ENCODE measurements at places on chromosomes 3 and 15.

DNA sequence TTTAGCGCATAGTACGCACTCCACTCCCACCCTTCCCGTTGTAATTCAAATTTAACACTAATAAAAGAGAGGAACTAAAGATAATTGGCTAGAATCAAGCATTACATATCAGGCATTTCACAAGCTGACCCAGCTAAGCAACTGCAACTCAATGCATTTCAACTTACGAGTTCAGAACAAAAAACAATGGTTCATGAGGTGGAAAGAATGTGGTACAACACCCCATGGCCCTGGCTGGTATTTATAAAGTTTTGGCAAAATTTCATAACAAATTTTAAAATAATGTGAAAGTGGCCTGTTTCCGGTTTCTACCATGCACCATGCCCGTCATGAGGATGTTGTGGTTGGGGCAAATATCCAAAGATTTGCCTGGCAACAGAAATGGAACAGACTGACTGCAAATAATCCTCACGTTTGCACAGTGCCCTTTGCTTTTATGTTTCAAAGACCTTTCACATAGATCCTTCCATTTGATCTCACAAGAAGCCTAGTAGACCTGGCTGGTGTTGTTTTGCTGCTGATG, 455.3 kb upstream of the NR2F2 start:
- no peak for DNase-seq

DNA sequence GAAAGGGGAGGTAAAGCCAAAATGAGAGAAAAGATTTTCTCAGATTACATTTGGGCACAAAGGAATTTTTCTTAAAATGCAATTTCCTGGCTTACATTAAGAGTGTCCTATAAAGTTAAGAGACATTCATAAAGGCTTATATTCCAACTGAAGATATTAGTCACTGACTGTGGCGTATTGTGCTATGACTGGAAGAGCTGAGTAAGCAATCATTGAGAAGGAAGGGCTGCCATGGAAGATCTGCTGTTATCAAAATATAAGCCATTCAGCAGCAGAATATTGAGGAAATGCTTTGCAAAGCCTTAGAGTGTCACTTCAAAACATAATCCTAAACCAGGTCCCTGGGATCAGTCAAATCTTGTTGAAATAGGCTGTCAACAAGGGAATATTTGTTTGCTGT, 593.9 kb downstream of the TUSC7 start:
- no peak for DNase-seq

DNA sequence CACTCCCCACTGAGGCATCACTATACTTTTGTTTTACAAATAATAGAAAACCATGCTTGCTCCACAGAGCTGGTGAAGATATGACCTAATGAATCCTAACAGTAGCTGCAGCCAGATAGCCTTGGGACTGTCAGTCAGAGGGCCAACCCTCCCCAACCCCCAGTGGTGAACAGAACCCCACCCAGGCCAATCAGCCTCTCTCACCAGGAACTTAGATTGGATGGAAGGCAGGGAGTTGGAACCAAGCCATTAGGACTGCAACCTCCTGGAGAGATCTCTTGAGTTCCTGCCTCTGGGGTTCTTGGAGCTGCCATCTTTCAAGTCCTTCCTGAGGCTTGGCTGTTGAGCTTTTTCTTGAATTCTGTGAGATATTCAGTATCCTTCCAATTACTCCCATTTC, 3.0 kb upstream of the MRPS22 start:
- DNase-seq = no peak

DNA sequence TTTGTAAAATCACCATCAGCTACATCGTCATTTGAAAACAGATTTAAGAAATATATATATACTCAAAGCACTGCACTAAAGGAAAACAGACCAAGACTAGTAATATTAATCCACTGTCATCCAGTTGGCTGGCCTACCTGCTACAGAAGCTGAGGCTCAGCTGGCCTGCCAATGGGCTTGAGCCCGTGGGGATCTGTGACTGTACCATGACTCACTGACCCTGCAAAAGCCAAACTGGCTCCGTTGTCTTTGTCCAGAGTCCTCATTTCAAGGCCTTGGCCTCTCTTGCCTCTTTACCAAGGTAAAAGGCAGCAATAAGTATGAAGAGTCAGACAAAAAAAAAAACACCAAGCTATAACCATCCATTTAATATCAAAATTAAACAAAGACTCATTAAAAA, 463.5 kb upstream of the RASGRP1 start:
- DNase-seq = no peak

DNA sequence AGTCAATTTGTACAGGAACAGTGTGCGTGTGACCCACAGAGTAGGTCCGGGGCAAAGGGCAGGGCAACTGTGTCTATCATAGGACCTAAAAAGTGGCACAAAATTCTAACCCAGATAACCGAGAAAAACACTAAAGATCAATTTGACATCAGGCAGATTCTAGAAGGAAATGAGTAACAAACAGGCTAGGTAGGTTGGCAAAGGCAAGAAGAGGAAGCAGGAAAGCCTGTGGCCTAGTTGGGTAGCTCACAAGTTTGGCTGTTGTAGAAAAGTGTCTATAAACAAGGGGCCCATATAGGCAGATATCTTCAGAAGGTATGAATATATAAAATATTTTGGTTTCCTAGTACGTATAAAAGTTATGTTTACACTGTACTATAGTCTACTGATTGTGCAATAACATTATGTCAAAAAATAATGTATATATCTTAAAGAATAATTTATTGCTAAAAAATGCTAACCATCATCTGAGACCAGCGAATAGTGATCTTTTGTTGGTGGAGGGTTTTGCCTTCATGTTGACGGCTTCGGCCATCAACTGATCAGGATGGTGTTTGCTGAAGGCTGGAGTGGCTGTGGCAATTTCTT, 13.3 kb upstream of the OR5K1 start:
- no peak for DNase-seq

DNA sequence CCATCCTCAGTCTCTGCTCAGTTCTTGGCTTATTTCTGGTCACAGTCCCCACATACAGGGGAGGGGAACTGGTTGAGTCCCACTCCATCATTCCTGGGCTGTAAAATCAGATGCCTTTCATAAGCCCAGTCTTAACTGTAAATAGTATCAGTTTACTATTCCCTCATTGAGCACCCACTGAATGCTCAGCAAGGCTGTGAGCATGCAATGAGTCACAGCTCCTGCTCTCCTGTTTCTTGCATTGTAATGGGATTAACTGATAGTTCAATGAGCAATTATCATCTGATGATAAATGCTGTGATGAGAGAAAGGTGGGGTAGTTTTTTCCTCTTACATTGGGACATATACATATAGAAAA, 113.6 kb upstream of the TPM1 start:
- DNase-seq = no peak

DNA sequence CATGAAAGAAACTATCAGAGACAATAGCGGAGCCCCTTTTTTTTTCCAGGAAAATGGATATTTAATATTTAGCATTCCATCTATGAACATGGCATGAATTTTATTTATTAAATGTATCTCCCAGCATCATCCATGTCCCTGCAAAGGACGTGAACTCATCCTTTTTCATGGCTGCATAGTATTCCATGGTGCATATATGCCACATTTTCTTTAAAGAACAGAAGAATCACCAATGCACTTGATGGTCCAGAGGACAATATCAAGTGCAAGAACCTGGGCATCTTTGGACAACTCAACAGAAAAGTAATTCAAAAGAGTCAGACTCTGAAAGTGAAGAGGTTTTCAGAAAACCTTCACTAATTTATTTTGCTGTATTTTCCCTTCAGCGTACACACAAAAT, 133.0 kb upstream of the SLC7A14 start:
- DNase-seq = no peak

DNA sequence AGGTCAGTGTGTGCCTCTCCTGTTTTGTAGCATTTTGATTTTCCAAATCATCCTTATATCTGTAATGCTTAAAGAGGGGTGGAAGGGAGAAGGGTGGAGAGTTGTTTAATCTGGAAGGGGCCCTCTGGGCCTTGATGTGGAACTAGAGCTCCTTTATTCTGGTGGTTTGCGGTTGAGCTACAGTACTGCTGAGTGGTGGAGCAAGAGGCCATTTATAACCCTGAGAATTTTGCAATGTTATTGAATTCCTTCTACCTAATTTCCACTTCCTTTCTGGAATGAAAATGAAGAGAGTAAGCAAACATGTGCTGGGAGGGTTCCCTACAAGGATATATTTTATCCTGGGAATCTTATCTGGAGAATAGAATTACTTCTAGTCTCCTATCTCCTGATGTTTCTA, 35.3 kb upstream of the TUBGCP5 start:
- no peak for DNase-seq

DNA sequence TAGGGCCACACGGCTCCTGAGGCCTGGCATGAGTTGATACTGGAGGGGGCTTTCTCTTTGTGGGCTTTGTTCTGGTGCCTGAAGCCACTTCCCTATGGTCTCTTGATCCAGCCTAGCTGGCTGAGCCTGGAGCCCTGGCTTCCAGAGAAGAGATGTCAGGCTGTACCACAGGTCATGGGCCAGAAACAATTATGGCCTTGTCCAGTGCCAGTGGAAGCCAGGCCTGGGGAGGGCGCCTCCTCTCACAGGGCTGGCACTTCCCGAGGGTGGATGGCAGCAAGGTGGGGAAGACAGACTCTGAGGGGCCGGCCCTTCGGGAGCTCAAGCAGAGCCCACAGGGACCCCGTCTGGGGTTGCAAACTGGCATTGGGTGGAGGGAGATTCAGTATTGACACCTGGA, 34.9 kb upstream of the ACAD9 start:
- DNase-seq = no peak

- no peak for DNase-seq
Observed at GRCh38 chr15:73319460-73320245, 49.1 kb downstream of the HCN4 start.

DNA sequence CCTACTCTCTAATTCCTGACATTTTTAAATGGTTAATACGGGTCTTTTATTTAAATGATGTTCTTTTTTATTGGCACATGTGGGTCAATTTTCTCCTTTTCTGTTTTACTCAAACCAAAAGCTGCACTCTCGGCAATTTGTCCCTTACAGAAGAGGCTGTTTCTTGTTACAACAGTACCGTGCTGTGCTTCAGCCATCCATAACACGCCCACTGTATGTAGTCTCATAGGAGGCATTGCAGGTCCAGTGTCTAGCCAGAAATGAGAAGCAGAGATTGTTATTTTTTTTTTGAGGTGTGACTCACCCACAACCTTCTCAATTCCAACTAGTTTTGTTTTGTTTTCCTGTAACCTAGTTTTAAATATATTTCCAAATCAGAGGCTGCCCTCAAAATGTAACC, 164.6 kb downstream of the GMNC start:
- DNase-seq = no peak

GRCh38 chr3:47664519-47664918, 85.9 kb upstream of the CSPG5 start:
- DNase-seq = no peak

- DNase-seq = no peak
Observed at GRCh38 chr15:64310036-64310435, 45.9 kb downstream of the CSNK1G1 start.

DNA sequence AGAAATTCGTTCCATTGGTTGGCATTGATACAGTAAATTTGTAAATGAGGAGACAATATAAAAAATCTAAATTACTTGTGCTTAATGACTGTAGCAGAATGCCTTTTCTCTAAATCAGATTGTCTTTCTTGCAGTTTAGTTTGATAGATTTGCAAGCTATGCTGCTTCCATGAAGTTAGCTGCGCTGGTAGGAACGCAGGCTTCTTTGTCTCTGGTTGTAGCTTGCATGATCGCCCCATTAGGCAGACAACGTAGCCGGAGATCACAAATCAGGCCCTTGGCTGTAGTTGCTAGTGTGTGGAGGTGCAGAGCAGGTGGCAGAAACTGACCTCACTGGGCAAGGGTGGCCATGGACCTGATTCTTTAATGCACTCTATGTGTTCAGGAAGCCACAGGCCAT, 6.1 kb downstream of the ZIC1 start:
- DNase-seq = no peak

GRCh38 chr15:78082106-78082742, 4.7 kb upstream of the TBC1D2B start:
- no peak for DNase-seq

DNA sequence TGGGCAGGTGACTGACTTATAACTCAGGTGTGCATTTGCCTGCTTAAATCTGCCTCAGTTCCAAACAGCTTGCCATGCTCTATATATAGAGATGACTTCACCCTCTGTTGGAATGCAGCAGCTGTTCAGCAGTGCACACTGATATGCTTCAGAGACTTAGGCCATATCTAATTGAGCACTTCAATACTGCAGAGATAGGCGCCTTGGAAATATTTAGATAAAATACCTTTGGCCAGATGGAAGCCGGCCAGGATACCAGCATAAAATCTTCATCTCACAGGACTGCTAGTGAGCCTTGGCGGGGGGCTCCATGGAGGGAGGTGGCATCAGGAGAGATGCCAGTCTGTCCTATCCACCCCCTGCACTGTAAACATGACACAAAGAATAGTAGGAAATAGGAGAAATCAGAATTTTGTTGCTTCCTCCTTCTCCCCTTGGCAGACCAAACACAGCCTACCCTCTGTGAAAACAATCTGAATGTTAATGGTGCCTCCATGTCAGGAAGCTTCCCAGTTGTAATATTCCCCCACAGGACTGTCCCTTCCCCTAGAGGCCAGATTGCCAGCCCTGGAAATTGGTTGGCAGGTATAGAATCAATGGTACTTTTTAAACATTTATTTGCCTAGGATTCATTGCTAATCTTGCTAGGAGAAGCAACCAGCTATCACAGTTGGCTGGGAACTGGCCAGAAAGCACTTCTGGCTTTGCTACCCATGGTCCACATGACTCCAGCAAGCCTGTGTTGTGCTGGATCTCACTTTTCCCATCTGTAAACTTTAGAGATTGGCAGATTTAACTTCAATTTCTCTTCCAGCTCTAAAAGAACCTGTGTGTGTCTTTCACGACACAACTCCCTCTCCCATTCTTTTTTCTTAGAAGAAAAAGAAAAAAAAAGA, 215.5 kb upstream of the KCNMB2 start:
- DNase-seq = no peak

- DNase-seq = no peak
Observed at GRCh38 chr15:39363761-39364586, 216.9 kb upstream of the THBS1 start.

DNA sequence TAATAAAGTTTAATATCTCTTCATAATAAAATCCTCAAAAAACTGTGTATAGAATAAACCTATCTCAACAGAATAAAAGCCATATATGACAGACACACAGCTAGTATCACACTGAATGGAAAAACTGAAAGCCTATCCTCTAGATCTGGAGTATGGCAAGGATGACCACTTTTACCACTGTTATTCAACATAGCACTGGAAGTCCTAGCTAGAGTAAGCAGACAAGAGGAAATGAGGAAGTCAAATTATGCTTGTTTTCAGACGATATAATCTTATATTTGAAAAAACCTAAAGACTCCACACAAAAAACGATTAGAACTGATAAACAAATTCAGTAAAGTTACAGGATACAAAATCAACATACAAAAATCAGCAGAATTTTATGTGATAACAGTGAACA, 57.4 kb upstream of the DIPK2A start:
- no peak for DNase-seq

DNA sequence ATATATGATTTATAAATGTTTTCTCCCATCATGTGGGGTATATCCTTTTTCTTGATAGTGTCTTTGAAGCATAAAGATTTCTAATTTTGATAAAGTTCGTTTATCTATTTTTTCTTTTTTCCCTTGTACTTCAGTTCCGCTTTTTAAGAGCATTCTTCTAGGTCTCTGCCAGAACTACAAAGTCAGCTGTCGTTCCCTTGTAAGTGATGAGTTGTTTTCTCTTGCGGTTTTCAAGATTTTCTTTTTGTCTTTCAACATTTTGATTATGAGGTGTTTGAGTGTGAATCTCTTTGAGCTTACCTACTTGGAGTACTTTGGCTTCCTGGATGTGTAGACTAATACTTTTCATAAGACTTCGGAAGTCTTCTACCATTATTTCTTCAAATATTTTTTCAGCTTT, 9.3 kb upstream of the PRICKLE2 start:
- no peak for DNase-seq
